ENCODE measurements at places on chromosomes 13 and 19.

GRCh38 chr19:35665604-35666003, 713 bp upstream of the UPK1A start:
- no peak for DNase-seq

DNA sequence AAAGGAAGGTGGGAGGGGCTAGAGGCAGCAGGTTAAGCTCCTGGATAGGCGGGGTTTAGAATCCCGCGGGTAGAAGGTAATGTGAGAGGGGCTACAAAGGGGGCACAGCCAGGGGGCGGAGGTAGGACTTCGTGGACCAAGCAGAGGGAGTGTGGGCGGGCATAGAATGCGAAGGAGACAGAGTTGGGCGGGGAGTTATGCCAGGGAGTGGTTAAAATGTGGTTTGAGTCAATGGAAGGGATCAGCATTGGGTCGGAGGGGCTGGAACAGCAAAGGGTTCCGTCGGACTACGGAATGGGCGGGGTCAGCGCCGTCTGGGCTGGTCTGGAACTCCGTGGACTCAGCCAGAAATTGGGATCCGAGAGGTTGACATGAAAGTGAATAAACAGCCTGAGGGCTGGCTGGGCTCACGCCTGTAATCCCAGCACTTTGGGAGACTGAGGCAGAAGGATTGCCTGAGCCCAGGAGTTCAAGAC, 3.0 kb downstream of the LTBP4 start:
- DNase-seq: no peak

GRCh38 chr19:28917621-28918020, 295.3 kb downstream of the UQCRFS1 start:
- no peak for DNase-seq

- no peak for DNase-seq
Observed at GRCh38 chr19:46976845-46977320, 42.8 kb upstream of the NPAS1 start.

DNA sequence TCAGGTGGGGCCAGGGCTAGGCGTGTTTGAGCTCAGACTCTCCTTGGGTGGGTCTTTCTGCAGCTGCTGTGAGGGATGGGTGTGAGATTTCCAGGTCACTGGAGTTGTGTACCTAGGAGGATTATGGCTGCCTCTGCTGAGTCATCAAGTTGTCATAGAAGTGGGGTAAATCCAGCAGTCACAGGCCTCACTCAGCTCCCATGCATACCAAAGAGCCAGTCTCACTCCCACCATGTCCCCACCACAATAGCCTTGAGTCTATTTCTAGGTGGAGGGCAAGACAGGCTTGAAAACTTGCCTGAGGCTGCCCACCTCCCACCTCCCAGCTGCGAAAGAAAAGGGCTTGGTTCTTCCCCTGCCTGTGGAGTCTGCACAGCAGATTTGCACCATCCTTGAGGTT, 194.0 kb upstream of the PCDH17 start:
- DNase-seq: no peak

GRCh38 chr13:101726681-101727080, 274.2 kb downstream of the ITGBL1 start:
- no peak for DNase-seq

DNA sequence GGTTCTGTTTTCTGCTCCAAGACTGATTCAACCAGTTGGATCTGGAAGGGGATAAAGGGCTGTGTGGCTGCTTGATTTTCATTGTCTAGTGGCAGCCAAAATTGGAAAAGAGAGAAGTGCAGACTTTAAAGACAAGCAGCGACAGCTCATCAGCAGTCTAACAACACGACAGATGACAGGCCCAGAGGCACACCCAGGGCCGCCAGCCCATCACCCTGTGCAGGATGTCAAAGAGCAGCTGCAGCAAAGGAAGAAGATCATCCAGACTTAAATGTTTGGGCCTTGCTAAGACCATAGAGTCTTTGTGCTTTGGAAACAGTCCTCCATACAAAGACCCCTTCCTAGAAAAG, 421.0 kb upstream of the KLF12 start:
- no peak for DNase-seq

DNA sequence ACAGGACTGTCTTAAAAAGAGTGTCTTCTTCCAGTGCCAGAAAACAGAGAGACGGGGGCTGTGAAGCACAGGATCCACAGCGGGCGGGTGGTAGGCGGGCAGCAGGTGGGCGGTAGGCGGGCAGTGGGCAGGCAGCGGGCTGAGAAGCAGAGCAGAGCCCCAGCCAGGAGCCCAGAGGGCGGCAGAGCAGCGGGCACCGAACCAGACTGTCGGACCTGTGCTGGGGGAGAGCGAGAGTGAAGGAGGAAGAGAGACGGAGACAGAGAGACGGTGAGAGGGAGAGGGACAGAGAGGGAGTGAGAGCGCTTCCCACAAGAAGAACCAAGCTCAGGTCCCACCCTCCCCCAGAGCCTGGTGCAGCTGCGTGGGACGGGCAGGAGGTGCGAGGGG, 30.3 kb downstream of the RASA3 start:
- DNase-seq: no peak

- no peak for DNase-seq
Observed at GRCh38 chr13:47081850-47082249, 185.0 kb upstream of the HTR2A start.

DNA sequence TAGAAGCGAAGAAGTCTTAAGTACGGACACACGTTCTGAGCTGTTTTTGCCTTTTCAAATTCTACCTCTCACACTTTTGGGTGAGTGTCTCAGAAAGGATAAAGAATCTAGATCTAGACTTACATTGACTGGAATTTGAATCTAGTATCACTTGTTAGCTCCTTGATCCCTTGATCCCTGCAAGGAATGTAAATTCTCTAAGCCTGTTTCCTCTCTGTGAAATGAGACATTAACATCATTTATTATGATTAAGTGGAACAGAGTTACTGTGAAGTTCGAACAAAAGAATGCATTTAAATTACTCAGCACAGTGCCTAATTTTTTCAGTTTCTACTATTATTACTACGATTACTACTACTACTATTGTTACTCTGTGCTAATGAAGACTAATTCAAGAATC, 86.6 kb upstream of the POSTN start:
- DNase-seq: no peak

GRCh38 chr19:35645680-35646511, 2.2 kb upstream of the COX6B1 start:
- DNase-seq: peak; percentile 23

DNA sequence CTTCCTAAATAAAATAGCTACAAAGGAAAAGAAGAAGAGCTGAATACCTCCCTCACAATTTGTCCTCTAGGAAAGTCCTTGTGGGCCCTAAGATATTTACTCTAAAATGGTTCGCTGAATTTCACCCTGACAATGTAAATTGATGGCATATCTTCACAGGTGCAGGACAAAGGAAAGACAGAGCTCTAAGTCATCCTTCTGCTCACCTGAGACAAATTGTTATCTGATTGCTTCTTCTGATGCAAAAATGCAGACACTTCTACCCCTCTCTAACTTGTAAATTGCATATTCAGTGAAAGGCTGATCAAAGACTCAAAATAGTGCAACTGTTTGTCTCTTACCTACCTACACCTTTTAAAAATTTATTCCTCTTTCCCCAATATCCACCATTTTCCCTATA, 747.2 kb upstream of the PRR20A start:
- no peak for DNase-seq

GRCh38 chr19:3154957-3155736, 19.3 kb downstream of the GNA15 start:
- DNase-seq: no peak

DNA sequence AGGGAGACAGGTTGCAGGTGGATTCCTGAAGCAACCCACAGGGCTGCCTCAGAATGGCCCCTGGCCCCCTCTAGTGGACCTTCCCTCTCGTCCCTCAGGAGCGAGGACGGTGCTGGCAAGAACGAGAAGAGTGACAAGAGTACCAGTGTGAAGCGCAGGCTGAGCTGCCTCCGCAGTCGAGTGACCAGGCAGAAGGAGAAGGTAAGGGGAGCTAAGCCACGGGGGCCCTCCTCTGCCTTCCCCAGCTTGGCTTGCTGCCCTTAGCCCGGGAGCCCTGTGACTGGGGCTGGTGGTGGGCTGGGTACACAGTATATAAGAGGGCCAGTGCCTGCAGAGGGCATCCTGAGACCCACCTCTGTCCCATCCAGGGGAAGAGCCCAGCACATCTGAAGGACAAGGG, 34.0 kb downstream of the ARHGEF18 start:
- DNase-seq: no peak

GRCh38 chr13:43354153-43354945, 331.0 kb downstream of the DNAJC15 start:
- no peak for DNase-seq
